ENCODE measurements at places on chromosomes 1 and 21.

- DNase-seq, result no peak
These were observed 57.7 kb downstream of the LRRC8C start for GRCh38 chr1:89690595-89690994.

- DNase-seq, result no peak
These were observed 661.7 kb downstream of the KCNT2 start for GRCh38 chr1:195946500-195946899.

- no peak for DNase-seq
These were observed 57.3 kb downstream of the PSMG1 start for GRCh38 chr21:39125752-39126485.

GRCh38 chr1:211386921-211387320, 60.3 kb downstream of the TRAF5 start:
- no peak for DNase-seq

DNA sequence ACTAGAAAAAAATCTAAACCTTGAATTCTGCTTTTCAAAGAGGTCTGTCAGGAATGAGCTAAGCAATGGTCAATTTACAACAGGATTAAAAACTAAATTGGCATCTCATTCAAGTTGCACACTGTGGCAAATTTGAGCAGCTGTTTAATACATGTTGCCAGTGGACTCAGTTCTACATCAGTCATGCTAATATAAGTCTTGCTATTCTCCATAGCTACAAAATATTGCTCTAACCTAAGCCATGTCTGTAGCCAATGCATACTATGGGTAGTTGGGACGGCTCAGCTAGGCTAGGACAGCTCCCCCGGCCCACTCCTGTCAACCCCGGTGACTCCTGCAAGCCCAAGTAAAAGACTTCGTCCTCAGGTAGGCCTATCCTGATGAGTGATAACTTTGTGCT, 10.9 kb upstream of the VAV3 start:
- DNase-seq, result no peak

DNA sequence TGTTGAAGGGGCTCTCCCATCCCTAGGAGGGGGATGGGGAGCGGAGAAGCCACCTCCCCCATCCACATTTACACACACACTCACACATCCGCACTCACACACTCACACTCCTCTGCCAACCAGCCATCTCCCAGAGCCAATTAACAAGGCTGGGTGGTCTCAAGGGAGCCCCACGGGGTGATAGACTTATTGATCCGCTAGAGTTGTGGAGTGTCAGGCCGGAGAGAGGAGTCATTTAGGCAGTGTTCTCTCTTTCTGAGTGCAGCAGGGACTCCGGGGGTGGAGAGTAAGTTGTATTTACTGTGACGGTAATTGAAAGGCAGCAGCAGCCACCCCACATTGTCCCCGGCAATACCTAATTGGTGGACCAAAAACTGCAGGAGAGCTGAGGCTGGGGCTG, 61.6 kb downstream of the KLHDC7A start:
- DNase-seq, result no peak

DNA sequence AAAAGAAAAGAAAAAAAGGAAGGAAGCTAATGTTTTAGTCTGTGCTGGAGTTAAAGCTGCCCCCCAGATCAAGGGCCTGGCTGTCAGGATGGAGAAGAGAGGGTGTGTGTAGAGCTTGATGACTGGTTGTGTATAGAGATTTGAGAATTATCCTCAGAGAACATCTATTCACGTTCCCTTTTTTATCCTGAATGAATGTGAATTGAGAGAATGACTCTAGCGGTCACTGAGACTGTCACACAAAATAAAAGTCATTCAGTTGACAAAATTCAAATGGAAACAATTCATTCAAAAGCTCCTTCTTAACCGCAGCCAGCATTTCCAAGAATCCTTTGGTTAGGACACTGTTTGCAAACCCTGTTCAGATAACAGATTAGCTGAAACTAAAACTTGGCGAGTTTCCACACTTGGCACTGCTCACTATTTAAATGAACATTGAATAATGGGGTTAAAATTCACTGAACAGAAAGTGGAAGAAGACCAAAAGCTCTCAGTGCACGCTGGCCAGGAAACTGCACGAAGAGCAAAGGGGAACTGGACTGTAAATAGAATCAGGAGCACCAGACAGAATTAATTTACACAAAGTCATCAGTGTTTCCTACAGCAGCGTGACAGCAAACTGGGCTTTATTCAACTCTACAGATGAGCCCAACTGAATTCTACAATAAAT, 13.6 kb upstream of the FAM89A start:
- DNase-seq, result no peak

DNA sequence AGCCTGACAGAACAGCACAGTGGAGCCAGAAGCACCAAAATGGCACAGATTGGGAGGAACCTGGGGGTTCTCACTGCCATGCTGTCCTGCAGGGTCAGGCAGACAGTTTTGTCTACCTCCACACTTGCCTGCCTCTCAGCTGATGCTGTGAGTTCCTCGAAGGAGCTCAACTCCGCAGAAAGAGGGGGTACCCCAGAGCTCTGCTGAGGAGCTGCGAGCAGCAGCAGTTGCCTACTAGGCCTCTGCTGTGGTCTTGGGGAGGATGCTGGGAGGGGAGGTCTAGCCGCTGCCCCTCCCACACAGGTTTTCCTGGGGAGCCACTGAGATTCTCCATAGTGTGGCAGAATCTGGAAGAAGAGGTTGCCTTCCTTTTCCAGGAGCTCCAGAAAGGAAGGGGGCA, 192.5 kb downstream of the FOXD2 start:
- DNase-seq, result no peak

- no peak for DNase-seq
These were observed 114.4 kb upstream of the TNR start for GRCh38 chr1:175857756-175858155.

GRCh38 chr1:3656450-3657095, 4.3 kb downstream of the TP73 start:
- no peak for DNase-seq

DNA sequence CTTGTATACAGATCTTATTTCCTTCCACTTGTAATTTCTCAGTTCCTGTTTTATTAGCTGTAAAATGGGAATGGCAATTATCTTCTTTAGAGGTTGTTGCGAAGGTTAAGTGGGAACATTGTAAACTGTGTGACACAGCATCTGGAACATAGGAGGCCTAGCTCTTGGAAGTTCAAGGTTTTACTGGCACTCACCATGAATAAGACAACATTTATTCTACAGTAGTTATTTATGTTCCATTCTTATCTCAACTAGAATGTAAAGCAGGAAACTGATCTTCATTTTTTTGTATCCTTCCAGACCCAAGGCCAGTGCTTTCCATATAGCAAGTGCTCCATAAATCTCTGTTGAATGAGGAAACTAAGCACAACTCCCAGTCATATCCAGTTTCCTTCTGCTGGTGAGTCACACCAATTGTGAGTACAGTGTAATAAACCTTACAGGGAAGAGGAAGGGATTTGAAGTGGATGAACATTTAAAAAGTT, 1.4 kb downstream of the BCL10 start:
- no peak for DNase-seq

DNA sequence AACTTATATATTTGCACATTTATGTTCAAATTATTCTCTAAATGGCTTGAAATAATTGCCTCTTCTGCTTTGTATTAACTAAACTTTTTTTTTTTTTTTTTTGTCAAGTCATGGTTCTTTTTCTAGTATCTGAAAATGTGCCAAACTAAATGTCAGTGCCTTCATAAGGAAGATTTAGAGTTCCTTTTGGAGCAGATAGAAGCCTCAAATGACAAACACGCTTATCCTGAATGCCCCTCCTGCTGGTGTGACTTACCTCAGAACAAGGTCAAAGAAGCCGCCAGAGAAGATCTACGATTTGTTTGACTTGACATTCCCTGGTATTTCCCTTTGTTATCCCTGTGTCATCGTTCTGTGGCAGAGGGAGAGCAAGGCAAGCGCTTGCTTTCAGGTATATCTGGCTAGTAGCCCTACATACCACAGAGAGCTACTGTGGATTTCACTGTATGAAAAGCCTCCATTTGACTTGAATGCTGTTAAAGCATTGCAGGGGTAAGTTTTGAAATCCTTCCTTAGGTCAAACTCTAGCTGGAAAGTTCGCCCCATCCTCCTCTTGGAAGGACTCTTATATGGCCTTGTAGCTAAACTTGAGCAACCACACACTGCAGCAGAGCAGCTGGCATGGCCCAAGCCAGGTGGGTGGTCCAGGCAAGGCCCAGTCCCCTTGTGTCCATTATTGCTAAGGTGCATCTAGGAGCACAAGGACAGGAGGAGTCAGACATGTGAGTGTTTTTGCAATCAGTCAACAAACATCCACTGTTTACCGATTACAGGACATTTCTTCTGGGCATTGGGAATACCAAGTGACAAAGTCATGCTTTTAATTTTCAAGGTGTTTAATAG, 285.4 kb upstream of the USP25 start:
- DNase-seq, result no peak

GRCh38 chr1:51518033-51518585, 957 bp downstream of the EPS15 start:
- DNase-seq, result no peak

- DNase-seq, result no peak
These were observed 7.9 kb downstream of the ANKRD45 start for GRCh38 chr1:173661763-173662162.

DNA sequence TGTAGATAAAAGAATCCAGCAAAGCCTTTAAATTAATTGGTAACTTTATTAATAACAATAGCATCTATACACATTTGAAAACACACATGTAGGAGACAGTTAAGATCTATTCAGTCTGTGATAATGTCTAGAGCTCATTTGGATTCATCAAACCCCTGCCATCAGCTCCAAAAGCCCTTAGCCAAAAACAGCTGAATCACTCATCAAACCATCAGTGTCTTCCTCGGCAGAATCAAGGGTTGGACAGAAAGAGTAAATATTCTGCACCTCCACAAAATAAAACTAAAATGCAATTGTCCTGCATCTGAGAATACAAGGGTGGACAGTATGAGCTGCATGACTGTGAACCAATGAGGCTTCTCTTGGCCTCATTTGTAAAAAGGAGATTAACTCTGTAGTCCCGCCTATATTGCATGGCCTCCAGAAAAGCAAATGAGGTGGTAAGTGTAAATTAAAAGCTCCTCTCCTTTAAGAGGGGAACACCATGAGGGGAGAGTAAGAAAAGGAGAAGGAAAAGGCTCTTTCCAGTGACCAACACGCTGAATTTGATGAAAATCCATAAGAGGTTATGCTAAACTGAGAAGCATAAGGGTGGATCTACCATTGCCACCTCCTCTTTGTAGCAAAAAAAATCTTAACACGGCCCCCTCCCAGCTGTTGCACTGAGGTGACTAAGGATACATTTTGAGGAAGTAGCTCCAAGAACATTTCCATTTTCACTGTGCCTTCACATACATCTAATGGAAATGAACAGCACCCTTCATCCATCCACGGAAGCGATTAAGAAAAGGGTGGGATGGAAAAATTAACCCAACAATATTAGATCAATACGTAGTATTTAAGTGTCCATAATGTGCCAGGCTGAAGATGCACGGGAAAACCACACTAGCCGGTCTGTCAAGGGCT, 14.7 kb upstream of the BOLA1 start:
- no peak for DNase-seq

DNA sequence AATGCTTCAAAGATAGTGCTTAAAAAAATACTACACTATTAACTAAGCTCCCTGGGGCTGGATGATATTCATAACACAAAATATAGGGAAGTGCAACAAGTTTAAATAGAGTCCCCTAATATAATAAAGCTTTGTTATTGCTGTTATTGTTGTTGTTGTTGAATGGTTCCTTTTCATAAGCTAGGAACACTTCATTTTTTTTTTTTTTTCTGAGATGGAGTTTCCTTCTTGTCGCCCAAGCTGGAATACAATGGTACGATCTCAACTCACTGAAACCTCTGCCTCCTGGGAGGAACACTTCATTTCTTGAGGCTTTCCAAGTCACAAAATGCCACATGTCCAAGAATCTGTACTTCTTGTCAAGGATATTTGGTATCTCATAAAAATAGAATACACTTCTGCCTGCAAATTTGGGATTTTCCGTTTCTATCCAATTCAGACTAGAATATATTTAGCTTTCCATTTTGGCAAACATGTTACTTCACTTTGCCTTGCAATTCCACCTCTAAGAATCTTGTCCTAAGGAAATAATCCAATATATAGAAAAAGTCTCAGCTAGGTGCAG, 21.1 kb downstream of the WDR47 start:
- no peak for DNase-seq

DNA sequence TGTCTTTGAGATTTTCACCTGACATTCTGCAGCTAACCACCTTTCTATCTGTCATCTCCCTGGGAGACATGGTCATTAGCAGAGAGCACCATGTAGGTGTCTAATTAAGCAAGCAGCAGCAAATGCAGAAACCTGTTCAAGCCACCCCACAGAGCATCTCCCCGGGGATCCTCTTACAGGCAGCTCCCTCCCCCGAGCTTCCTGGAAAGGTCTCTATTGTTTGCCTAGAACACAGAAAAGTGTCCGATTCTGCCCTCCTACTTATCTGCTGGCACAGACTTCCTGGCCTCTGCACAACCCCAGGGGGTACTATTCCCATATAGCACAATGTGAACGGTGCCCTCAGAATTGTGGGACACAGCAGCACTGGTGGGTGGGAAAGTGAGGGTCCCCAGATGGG, 46.1 kb downstream of the PLEKHA6 start:
- DNase-seq, result no peak

DNA sequence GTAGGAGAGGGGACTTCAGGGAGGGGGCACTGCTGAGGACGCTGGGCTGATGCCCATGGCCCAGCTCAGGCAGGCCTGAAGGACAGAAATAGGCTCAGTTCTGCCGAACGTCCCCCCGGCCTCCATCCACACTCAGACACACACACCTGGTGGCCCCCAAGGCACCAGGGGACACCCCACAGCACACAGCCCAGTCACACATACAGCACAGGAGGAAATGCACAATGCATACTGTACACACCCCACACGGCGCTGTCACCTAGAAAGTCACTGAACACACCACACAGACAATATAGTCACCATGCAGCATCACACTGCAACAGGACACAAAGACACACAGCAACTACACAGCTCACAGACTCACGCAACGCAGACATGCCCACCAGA, 562 bp downstream of the SYTL1 start:
- no peak for DNase-seq

- no peak for DNase-seq
These were observed 2.8 kb upstream of the STMN1 start for GRCh38 chr1:25909040-25909439.

GRCh38 chr1:105396001-105396400, 1646.3 kb downstream of the AMY1C start:
- DNase-seq, result no peak

DNA sequence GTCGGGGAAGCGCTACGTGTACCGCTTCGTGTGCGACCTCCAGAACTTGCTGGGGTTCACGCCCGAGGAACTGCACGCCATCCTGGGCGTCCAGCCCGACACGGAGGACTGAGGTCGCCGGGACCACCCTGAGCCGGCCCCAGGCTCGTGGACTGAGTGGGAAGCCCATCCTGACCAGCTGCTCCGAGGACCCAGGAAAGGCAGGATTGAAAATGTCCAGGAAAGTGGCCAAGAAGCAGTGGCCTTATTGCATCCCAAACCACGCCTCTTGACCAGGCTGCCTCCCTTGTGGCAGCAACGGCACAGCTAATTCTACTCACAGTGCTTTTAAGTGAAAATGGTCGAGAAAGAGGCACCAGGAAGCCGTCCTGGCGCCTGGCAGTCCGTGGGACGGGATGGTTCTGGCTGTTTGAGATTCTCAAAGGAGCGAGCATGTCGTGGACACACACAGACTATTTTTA, 17.1 kb downstream of the ETS2 start:
- DNase-seq, result no peak

All from activated naive CD4-positive, alpha-beta T cell (primary cell).